ENCODE measurements at places on chromosomes 5 and 9.
A peak's percentile ranks its signal among the peaks of the same experiment; 100 is the strongest.

DNA sequence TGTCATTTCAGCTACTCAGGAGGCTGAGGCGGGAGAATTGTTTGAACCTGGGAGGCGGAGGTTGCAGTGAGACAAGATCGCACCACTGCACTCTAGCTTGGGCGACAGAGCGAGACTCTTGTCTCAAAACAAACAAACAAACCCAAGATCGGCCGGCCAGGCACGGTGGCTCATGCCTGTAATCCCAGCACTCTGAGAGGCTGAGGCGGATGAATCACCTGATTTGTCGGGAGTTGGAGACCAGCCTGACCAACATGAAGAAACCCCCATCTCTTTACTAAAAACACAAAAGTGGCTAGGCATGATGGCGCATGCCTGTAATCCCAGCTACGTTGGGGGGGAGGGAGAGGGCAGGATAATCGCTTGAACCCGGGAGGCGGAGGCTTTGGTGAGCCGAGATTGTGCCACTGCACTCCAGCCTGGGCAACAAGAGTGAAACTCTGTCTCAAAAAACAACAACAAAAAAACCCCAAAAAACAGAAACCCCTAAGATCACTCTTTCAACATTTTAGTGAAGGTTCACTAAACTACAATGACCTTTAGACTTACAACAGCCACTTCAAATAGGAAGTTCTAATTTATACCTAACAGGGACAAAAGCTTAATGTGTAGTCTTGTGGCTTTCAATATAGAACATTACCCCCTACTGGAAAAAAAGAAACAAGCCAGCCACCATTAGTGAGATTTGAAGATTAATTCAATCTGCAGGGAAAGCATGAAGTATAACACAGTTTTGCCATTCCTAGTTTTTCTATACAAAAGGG is 7.0 kb downstream of the HSPA9 start:
- DNase-seq, result no peak

DNA sequence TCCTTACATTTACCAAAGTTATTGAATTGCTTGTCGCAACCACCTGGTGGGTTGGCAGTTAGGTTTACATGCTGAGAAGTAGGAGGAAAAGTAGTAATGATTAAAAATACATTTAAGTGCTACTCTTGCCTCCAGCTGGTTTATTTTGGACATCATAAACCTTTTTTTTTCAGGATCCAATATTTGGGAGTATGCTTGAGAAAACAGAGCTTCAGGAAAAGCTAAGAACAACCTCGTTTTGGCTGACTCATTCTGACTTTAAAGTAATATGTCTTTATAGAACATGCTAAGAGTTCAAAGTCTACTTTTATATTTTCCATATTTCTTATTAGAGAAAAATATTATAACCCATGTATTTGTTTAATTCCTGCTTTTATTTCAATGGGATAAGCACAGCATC is 41.7 kb upstream of the BNC2 start:
- no peak for DNase-seq

DNA sequence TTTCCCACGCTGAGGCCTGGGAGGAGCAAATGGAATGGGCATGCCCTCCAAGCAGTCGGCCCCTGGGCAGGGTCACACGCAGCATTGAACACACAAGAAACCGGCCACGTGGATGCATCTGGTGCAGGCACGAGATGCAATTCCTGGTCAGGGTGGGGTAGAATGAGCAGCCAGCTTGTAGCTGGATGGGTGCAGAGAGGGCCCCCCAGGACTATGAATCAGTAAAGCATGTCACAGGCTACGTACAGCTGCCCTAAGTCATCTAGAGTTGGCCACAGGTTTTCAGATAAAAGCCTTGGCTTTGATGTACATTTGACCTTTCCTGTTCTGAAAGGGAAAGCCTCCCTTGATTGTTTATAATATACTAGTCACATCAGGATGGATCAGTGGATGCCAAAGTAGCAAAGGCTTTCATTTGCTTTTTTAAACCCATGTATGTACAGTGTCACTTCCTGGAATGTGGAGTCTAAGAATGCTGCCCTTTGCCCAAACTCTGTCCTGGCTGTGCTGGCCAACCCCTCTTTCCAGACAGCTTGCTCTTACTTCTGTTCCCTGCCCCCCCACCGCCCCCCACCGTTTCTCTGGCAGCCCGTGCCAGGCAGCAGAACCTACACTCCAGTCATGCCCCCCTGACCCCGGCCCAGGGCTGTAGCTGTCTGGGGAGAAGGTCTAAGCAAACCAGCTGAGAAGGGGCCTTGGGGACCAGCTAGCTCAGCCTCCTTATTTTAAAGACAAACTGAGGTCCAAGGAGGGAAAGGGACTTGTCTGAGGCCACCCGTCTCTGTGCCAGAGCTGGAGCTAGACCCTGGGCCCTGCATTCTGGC is 169.2 kb downstream of the HSPA4 start:
- peak; percentile 35 for DNase-seq

DNA sequence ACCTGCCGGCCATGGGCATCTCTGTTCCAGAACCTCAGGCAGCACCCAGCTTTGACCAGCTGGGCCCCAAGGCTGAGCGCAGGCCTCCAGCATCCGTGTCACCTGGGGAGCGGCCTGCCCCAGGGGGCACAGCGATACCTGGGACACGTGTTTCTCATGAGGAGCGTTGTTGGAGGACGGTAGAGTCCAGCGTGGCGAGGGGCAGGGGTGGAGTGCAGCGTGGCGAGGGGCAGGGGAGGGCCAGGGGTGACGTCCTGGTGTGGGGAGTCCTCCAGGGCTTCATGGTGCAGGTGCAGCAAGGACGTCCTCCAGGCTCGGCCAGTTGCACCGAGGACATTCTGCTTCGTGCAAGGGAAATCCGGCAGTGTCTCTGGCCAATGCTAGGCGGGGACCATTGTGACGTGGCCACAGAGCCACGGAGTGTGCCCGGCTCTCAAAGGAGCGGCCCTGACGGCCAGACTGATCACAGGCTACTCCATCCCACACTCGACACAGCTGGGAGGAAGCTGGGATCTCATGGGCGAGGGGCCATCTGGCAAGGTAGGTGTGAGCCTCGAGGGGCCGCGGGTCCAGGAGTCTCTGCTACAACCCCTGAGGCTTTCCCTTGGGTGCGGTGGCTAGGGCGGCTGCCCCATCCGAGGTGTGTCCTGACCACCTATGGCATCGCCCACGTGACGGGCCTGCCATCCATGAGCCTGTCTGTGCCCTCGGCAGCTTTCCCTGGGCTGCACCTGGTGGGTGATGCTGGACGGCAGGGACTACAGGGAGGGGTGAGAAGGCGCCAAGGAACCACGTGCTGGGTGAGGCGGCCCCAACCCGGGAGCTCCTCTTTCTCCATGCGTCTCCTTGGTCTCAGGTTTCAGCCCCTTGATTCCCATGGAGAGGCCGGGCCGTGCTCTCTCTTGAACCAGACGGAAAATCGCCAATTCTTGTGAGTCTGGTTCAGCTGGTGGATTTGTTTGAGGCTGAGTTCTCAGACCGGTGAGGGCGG is 33.8 kb downstream of the SLC9A3 start:
- no peak for DNase-seq

GRCh38 chr9:132978451-132979131 is at the start of gene GFI1B:
TSS of gene GFI1B (plus strand) at chr9:132978694. CDS start at chr9:132986679, 7,985 bp downstream.
- DNase-seq, result peak; percentile 23

DNA sequence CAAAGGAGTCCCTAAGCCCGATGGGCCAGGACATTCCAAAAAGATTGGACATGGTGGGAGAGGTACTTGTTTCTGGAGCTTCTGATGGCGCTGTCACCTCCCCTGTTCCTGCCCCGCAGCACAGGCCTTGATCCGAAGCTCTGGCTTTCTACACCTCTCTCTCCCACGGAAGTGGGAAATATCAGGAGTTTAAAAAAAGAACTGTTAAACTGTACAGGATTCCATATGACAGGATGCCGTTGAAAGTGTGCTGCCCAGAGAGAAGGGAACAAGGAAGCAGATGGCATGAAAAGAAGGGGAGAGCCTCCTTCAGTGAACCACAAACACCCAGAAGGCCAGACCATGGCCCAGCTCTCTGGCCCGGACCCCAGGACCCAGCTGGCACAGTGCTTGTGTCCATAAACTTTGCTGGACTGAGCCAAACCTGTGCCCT is 26.8 kb upstream of the SLC2A8 start:
- peak; percentile 10 for DNase-seq

DNA sequence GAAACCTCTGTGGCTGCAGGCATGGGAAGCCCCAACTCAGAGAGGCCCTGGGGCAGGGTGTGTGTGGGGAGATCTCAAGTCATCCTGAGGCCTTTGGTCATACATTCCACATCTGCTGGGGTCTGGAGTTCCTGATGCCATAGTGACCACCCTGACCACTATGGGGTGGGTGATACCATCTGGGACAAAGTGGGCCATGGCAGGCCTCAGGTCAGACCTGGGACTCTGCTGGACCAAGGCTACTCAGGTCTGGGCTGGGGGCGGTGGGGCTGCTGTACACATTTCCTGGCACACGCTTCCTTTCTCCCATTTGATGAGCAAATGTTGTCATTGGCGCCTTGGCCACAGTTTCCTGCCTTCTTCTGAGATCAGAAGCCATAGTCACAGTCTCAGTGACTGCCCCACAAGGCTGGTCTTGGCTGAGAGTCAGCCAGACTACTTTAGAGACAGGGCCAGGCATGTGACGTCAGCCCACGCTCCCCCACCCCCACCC is 15.1 kb upstream of the ACSL6 start:
- no peak for DNase-seq

- DNase-seq, result no peak
Observed at GRCh38 chr5:63613442-63613841, 348.8 kb downstream of the HTR1A start.

DNA sequence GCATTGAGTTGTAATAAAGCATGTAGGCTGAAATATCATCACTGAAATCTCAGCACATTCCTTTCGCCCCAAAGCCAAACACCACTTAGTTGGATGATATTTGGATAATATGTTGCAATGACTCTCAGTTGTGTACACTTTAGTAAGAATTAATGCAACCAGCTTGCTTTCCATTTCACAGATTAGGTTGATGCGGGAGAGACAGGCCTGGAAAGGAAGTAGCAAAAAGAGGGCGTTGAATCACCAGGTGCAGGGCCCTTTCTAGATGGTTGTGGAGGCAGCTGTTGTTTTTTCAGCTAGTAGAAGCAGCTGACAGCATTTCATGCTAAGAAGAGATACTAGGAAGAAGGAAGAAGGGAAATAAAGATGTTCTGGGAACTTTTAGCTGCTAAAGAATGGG is 30.9 kb downstream of the DMRT3 start:
- no peak for DNase-seq

DNA sequence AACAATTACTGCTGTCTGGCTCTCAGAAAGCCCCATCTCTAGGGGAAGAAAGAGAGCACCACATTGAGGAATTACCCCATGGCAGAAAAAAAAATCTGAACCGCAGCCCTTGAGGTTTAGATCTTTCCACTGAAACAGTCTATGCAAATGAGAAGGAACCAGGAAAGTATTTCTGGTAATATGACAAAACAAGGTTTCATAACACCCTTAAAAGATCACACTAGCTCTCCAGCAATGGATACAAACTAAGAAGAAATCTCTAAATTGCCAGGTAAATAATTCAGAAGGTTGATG is 427.1 kb downstream of the PRELID2 start:
- DNase-seq, result no peak

- DNase-seq, result peak; percentile 60
Observed at GRCh38 chr5:16456103-16456832, 9.3 kb downstream of the ZNF622 start.

- no peak for DNase-seq
Observed at GRCh38 chr5:84673785-84674184, 289.1 kb upstream of the EDIL3 start.

GRCh38 chr5:142281008-142281367 is 43.8 kb downstream of the SPRY4 start:
- no peak for DNase-seq

DNA sequence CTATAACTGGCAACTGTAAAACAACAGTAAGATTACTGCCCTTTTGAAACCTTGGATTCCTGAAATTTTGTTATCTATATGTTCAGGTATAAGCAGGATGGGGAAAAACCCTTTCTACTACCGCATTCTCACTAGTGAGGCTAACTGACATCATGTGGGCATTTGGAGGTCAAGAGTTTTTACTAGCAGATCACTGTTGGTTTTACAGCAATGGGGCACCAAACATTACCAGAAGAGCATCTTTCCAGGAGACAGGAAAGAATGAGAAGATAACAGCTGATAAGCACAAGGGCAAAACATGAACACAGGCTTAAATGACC is 20.9 kb upstream of the TTC33 start:
- DNase-seq, result no peak

DNA sequence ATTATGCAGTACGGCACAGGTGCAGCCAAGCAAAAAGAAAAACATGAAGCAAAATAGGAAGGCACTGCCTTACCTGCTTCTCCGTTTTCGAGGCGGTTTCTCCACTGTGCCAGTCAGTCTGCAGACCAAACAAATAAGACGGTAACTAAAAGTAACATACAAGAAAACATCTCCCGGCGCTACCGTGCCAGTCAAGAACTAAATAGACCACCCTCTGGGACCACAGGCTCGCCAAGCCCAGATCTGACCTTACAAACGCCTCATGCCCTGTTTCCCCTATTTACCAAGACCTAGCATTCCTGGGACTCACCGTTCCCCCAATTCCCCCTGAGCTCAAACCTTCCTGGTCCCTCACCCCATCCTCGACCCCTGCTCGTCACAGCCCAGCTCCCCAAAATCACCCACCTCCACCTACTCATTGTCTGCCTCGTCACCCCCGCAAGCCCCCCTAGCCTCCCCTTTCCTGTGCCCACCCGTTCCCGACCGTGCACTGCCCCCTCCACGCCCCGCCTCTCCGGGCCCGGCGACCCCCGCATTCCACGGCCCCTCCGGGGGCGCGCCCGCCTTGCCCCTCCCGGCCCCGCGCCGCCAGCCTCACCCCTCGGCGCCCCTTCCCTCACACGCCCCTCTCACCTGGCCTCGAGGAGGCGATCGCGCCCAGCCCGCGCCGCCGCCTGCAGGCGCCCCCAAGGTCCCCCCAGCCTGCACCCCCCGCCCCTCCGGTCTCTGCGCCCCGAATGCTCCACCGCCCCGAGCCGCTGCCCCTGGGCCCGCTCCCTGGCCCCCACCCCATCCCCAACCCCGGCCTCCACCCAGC is 560 bp downstream of the SCAI start:
- no peak for DNase-seq

DNA sequence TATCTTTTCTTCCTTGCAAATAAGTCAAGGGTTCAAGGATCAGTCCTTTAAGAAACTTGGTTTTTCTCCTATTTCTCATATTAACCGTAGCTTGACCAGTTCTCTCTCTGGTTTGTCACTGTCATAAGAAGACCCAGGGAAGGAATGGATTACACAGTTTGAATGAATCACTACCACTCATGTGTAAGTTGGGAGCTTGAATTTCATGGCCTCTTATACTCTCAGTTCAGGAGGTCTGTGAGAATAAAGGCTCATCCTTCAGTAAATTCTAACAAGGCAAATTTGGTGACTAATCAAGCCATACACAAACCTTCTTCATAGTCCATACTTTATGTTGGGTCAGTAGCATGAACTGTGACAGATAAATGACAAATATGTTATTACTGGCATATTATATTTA is 323.1 kb upstream of the ACTBL2 start:
- DNase-seq, result no peak

GRCh38 chr5:20105915-20106314 is 117.9 kb upstream of the CDH18 start:
- no peak for DNase-seq

Data from Caco-2 (cell line).